ENCODE measurements at places on chromosomes 6 and 20.

DNA sequence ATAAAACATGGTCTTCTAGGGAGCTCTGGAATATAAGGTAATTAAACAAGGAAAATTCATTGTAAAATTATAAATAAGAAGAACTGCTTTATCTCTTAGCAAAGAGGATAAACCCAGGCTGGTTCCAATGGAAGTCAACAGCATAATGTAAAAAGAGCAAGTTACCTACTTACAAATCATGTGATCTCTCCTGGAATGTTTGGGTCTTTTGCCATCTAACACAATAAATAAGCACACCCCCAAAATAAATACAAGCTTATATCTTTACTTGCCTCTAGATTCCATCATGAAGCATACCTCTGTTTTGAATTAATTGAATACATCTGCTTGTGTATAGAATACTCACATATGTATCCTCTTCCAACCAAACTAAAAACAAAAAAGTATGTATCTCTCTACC is 2.5 kb upstream of the PHACTR1 start:
- no peak for DNase-seq

- no peak for DNase-seq
Observed at GRCh38 chr6:151387175-151387970, 4.0 kb downstream of the ZBTB2 start.

GRCh38 chr20:24977797-24978196 is 14.8 kb downstream of the APMAP start:
- no peak for DNase-seq

DNA sequence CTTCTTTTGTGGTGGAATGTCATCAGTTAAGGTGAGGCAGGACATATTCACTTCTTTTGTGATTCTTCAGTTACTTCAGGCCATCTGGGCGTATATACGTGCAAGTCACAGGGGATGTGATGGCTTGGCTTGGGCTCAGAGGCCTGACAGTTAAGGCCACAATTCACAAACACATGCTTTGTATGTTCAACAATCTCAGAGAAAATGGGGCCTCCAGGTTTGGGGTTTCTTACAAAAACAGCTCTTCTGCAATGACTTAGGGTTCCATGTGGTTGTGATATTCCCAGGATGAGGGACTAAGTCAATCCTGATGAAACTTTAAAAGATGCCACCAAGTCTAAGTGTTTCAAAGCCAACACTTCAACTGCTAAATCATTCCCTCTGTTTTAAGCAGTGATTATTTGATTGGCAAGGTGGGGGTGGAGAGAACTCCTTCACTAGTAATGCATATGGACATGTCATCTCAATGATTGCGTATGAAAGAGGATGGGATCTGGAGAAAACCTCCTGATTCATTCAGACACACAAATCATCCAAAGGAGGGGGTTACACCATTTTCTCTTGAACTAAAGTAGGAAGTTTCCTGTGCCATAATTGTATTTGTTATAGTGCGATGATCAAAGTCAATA is 41.7 kb upstream of the HEY2 start:
- no peak for DNase-seq

GRCh38 chr6:137039010-137039409 is 5.8 kb downstream of the IL20RA start:
- DNase-seq: no peak

DNA sequence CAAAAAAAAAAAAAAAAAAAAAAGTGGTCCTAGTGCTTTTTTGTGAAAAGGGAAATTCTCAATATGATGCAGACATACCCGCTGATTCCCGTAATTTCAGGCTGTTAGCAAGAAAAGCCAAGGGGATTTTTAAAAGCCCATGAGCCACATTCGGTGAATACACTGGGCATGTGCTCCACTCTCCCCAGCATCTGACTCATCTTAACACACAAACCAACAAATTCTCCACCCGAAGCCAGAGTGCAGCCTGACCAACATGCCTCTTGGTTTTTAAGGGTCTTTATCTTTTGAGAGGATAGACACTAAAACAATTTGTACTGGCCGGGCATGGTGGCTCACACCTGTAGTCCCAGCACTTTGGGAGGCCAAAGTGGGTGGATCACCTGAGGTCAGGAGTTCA is 45.5 kb upstream of the CD83 start:
- no peak for DNase-seq

GRCh38 chr6:74753883-74754600 is 451.8 kb downstream of the COL12A1 start:
- DNase-seq: no peak

DNA sequence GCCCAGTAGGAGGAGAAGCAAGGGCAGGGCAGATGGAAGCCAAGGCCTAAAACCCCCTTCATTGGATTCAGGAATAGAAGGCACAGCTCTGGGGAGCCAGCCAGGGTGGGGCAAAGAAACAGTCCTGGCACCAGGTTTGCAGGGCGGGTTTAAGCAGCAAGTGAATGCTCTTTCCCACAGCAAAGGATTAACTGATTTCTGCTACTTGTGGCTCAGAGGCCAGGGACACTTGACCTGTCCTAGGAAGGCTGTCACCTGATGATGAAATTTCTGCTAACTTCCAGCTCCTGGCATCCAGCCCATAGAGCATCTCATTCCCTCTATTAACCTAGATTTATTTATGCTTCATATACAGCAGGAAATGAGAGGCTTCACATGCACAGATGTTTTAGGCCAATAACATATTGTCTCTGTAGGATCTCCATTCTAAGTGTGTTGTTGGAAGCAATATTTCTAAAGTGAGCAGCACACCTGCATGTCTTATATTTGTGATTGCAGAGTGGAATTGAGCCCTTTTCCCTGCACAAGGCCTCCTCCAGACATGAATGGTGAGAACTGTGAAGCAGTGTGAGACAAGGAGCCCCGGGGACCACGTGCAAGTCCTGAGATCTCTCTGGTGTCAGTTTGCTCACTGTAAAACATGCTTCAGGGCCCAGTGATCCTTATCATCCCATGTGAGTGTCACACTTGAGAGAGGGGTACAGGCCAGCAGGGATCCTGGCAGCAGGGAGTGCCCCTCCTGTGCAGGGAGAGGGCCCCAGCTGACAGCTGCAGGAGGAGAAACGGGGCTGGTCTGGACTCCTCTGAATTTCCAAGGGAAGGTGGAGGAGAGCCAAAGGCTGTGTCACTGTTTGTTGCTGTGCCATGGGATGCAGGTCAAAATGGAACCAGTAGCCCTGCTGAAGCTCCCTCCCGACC is 41.1 kb upstream of the CST5 start:
- DNase-seq: no peak

- no peak for DNase-seq
Observed at GRCh38 chr6:106789428-106790148, 160.2 kb downstream of the QRSL1 start.

GRCh38 chr20:53660078-53660909 is 66.7 kb upstream of the ZNF217 start:
- peak; percentile 14 for DNase-seq

GRCh38 chr20:58352468-58352867 is 36.6 kb upstream of the VAPB start:
- no peak for DNase-seq

- no peak for DNase-seq
Observed at GRCh38 chr6:123430970-123431369, 205.8 kb downstream of the TRDN start.

- DNase-seq: no peak
Observed at GRCh38 chr6:153012856-153013255, 10.3 kb upstream of the MTRF1L start.

All from stimulated activated CD8-positive, alpha-beta memory T cell treated with anti-CD3 and anti-CD28 coated beads, Interleukin-15, amount 100 ng/mL, for 4 hours (primary cell).